ENCODE measurements at places on chromosomes 16 and 17.

- DNase-seq = no peak
Observed at GRCh38 chr17:10205549-10206185, 7.3 kb upstream of the GAS7 start.

DNA sequence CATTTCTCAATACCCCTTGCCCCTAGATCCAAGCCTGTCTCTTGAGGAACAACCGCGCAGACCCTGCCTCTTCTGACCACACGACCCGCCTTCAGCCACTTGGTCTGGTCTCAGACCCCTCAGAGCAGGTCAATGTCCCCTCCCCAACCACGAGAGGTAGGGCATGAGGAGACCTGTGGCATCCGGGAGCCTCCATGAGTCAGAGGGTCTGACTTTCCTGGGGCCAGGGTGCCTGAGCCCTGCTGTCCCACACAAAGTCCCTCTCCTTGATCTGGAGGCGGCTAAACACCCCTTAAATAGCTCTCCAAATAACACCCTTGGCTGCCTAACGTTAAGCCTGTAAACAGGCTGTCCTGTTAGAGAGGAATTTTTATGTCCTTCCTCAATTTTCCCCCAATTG is 5.1 kb downstream of the CARMIL2 start:
- DNase-seq = no peak

GRCh38 chr16:48386559-48387312 is 1.5 kb upstream of the SIAH1 start:
- no peak for DNase-seq

DNA sequence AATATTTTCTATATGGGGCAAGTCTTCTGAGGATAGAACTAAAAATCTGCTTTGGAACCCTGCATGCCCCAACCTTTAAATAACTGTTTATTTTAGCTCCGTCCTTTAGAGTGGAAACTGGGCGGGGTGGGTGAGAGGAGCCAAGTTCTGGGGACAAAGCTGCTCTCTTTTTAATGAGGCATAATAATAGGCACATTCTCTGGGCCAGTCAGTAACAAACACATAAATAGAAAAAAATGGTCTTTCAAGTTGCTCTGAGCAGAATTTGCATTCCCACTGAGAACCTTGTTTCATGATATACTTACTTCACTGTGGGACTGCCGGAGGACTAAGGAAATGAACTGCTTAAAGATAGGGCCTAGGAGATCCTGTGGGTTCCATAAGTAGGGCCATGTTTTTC is 51.5 kb downstream of the KNOP1 start:
- no peak for DNase-seq

GRCh38 chr16:69424935-69425784 is 741 bp downstream of the CYB5B start:
- DNase-seq = no peak

DNA sequence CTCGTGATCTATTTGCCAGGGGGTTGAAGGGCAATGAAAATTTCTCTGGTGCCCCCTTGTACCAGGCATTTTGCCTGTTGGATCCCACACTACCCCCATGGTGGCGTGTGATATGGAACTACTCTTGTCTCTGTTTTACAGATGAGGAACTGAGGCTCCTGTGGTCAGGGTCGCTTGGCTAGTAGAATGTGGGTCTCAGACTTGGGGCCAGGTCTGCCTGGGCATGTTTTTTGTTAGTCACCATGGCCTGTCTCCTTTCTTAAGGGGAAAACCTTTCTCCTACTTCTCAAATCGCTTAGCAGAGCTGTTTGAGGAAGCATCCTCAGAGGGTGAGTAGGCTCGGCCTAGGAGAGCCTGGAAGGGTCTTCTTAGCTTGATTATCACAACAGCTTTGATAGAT is 51.2 kb downstream of the CLEC16A start:
- no peak for DNase-seq

GRCh38 chr16:1510272-1510671 is 17.1 kb downstream of the TELO2 start:
- no peak for DNase-seq

DNA sequence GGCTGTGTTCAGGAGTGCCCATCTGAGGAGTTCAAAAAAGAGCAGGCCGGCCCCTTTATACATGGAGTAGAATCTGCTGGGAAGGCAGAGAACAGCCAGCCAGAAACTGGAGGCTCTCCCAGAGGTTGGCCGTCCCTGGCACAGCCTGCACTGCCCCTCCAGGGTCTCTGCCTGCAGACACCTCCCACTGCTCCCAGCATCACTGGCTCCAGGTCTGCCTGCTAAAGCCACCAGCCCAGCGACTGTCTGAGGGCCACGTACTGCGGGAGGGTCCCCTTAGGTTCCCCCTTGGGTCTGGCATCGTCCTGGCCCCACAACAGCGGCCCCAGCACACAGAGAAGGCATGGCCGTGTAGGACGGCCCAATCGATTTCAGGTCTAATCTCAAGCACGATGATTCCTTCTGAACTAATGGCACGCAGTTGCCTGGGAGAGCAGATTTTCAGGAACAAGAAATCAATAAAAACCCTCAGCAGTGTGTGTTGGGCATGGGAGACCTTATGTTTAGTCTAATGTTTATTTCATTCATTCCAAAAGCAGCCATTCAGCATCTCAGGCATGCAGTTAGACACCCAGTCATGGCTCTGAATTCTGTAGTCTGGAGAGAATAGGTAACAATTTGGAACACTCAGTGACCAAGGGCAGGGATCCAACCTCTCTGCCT is 95.6 kb downstream of the PGS1 start:
- no peak for DNase-seq

DNA sequence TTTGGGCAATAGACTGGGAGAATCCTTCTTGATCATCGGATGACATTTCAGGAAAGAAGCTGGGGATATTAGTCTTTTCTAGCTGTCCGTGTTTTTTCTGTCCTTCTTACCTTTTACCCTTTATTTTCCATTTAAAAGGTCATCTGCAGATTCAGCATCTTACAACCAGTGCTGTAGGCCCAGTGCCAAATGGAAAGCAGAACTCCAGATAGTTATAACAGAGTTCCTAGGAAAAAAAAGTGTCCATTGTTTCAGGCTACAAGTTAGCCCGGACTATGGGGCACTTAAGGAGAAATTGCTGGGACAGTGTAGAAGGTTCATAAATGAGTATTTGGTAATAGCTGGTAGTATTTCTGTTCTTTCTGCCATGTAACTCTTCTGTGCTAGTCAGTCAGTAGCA is 28.4 kb downstream of the LDHD start:
- DNase-seq = no peak

GRCh38 chr16:25235991-25236390 is 19.2 kb downstream of the AQP8 start:
- no peak for DNase-seq

DNA sequence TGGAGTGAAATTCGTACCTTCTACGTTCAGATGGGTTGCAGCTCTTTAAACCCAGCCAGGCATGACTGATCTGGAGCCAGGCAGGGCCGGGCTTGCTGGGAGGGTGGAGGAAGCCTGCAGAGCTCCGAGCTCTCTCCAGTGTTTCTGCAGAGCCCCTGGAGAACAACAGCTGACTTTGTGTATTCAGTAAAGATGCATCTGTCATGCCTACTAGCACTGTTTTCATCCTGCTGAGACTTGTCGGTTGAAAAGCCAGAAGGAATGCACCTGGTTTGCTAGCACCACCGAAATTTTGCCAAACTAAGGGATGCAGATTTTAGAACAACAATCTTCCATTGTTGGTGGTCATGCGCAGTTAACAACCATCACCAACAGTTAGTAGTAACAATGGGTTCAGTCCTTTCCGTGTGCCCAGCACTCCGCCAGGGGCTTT is 22.4 kb upstream of the SCNN1B start:
- DNase-seq = no peak

- DNase-seq = no peak
Observed at GRCh38 chr17:2723997-2724783, 12.6 kb upstream of the CLUH start.

DNA sequence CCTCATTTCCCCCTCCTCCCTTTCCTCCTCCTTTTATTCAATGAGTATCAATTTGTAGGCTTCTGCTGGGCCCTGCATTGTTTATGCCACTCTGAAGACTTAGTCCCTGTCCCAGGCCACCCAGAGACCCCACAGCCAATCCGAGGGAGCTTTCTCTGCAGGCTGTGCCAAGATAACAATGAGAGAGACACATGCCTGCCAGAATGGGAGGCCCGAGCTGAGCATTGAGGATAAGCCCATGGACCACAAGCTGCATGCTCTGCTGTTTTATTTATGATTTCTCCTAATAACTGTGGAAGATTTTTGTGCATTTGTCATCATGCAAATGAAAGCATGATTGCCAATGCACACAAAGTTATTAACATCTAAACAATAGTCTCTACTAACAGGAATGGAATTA is 3.0 kb downstream of the RCVRN start:
- DNase-seq = no peak

DNA sequence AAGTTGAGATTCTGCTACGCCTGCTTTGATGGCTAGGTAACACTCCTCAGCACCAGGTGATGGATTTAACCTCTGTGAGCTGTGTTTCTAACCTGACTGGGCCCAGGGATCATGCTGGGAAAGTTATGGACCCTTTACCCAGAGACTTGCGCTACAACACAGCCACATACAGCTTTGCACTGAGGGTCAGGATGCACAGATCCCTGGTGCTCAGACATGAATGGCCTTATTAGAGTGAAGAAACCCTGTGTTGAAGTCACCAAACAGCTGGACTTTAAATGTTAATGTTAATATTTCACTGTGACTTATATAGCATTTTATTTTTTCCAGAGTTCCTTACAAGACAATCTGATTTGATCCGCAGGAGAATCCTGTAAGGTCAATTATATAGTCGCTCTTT is 114.3 kb downstream of the MSI2 start:
- DNase-seq = no peak

GRCh38 chr17:10635290-10635689 is 21.8 kb downstream of the MYH3 start:
- DNase-seq = no peak

DNA sequence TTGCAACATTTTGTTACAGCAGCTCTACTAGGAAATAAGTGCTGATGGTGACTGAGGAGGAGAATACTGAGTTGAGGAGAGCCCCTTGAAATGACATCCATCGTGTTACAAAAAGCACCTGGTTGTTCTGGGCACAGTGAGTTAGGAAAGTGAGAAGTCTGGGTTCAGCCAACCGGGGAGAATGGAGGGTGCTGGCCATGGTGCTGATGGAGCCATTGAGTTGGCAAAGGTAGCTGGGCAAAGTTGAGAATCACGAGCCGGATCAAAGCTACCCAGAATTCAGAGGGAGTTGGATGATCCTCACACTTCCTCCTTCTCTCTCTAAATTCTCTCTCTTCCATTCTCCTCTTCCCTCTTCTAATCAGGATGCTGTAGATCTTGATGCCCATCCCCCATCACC is 35.0 kb upstream of the ASIC2 start:
- DNase-seq = no peak

- DNase-seq = no peak
Observed at GRCh38 chr17:57115916-57116315, 30.9 kb downstream of the AKAP1 start.

- DNase-seq = no peak
Observed at GRCh38 chr17:65259696-65260485, 122.7 kb downstream of the RGS9 start.

DNA sequence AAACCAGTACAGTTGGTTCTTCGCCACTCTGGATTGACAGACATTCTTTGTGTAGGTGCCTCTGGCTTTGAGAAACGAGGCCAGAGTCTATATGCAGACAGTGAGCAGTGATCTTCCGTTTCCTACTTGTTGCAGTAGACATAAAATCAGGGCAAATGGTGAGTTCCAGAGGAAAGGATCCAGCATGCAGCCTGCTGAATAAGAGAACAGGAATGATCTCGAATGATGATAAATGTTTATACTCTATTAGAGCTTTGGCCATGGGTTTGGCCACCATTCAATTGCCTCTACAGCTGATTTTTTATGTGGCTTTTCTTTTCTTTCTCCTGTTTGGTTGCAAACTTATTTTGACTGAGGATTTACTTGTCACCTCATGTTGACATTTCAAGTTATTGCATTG is 286.7 kb downstream of the IRX3 start:
- DNase-seq = no peak

DNA sequence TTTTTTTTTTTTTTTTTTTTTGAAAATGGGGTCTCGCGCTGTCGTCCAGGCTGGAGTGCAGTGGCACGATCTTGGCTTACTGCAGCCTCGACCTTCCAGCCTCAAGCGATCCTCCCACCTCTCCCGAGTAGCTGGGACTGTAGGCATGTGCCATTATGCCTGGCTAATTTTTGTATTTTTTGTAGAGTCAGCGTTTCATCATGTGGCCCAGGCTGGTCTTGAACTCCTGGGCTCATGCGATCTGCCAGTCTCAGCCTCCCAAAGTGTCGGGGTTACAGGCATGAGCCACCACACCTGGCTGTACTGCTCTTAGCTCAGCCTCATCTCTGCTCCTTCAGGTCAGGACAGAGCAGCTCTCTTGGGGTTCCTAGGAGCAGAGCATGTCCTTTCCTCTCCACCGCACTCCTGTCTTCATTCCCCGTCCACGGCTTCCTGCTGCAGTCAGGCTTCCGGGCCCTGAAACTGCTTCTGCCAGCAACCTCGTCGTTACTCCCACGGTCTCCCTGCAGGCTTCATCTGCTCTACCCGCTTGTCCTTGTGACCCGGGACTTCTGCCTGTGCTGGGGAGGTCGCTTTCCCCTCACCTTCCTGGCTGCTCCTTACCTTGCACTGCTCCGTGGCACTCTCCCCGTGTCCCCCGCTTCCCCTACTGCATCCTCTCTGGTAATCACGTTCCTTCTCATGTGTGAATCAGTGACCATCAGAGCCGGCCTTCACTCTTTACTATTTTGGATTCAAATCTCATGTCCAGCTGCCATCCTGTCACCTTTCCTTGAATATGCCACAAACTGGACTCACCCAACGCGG is 38.0 kb downstream of the PRMT7 start:
- no peak for DNase-seq

DNA sequence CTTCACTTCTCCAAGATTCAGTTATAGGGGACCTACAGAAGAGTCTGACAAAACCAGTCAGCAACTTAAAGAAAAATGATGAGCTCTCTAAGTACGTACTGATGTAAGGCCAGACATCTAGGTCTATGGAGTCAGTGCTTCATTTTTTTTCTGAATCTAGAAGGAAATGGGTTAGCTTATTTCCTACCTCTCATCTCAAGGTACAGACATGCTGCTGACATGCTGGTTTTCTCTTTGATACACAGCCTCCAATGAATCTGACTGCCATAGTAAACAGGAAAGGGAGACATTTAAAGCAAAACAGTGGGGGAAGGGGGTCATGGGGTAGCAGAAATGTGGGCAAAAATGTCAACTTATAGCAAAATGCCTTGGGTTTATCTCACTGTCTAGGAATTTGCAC is 16.4 kb downstream of the CDR2 start:
- DNase-seq = no peak

- DNase-seq = no peak
Observed at GRCh38 chr16:17544304-17544703, 73.5 kb upstream of the XYLT1 start.

GRCh38 chr17:43940630-43941029 is 1.6 kb downstream of the PPY start:
- no peak for DNase-seq

Measured in activated CD4-positive, alpha-beta T cell treated with anti-CD3 and anti-CD28 coated beads, Interleukin-2, amount 50 U/mL, for 48 hours (primary cell).